Left hindlimb (tissue), 1 donor: ENCODE measurements at places on chromosomes 3 and 15.

DNA sequence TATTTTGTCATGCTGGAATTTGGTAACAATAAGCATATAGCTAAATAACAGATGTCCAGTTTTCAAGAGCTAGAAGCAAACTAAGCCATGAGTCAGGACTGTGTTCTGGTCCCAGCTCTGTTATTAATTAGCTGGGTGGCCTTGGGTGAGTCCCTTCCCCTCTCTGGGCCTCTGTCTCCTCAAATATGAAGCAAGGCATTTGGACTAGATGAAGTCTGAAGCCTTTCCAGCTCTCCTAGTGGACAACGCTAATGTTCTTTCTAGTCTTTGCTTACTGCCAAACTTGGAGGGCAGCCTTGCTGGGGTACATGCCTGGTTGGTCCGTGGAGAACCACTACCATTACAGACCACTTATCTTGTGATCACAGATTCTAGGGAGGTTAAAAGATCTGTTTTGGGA, 127.6 kb downstream of the DUT start:
- DNase-seq, result peak; percentile 31

DNA sequence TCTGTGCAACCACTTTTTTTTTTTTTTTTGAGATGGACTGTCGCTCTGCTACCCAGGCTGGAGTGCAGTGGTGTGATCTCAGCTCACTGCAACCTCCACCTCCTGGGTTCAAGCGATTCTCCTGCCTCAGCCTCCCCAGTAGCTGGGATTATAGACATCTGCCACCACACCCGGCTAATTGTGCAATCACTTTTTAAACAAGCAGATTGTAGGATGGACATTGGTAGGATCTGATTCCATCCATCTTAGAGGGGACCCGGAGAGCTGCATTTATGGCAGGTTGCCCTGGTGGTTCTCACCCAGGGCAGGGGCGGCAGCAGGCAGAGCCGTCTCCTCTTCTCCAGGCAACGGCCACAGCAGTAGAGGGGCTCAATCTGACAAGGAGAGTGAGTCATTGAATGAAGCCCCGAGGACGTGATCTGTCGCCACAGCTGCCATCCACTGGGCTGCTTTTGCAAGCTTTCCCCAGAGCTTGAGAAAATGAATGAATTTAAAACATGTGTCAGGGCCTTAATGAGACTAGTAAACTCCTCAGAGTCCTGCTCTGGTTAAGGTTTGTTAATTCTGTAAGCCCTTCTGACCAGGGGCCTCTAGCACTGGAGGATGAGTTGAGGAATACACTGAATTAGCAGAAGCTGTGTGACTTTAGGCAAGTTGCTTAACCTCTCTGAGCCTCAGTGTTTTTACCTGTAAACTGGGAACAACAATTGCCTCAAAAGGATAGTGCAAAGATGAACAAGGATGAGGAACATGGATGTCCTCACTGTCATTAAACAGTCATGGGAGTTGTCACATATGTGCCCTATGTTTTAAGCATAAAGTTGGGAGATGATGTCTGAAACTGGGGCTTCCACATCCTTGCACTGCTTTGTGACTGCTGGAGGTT, 129.1 kb downstream of the ASB7 start:
- no peak for DNase-seq

GRCh38 chr3:33722191-33722590, 4.1 kb upstream of the CLASP2 start:
- DNase-seq, result no peak

DNA sequence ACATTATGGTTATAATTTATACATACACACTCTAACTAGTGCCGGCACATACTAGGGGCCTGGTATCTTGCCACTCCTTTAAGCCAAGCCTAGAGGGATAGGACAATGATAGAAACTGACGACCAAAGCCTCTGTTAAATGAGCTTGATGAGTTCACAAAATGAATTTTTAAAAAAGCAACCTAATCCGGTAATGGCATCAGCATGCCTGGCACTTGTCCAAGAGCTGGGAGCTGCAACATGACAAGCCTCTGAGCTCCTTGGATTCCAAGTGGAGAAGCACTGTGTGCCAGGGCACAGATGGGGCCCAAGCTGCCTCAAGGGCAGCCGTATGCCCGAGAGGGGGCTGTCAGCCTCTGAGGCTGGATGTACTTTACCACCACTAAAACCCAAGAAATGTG, 9.7 kb downstream of the ETV5 start:
- DNase-seq, result peak; percentile 52

- DNase-seq, result peak; percentile 52
Measured at GRCh38 chr15:70762469-70763119, 764 bp downstream of the UACA start.

DNA sequence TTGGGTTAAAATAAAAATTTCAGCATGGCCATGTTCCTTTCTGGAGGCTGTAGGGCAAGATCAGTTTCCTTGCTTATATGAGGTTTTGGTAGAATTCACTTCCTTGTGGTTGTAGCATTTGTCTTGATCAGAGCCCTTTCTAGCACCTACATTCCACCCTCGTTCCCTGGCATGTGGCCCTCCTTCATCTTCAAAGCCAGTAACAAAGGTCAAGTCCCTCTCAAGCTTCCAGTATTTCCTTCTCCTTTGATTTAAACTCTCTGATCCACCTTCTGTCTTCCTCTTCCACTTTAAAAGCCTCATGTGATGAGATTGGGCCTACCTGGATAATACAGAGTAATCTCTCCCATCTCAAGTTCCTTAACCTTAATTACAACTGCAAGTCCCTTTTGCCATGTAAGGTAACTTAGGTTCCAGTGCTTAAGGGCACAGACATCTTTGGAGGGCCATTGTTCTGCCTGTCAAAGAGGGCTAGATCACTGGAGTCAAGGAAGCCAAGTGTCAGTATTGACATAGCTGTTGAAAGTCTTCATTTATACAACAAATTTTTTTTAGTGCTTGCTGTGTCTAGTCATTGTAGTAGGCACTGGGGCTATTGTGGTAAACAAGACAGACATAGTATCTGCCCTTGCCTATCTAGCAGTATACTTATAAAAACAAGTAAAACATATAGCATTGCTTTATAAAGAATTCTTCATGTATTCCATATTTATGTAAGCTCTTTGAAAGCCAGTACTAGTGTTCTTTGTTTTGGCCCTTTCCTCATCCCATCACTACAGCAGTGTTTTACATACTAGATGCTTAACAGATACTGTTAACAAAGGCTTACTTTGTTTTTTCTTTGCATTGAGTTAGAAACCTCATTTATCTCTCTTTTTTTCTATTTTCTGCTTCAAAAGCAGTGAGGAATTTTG, 40.7 kb downstream of the GLCE start:
- DNase-seq, result no peak

DNA sequence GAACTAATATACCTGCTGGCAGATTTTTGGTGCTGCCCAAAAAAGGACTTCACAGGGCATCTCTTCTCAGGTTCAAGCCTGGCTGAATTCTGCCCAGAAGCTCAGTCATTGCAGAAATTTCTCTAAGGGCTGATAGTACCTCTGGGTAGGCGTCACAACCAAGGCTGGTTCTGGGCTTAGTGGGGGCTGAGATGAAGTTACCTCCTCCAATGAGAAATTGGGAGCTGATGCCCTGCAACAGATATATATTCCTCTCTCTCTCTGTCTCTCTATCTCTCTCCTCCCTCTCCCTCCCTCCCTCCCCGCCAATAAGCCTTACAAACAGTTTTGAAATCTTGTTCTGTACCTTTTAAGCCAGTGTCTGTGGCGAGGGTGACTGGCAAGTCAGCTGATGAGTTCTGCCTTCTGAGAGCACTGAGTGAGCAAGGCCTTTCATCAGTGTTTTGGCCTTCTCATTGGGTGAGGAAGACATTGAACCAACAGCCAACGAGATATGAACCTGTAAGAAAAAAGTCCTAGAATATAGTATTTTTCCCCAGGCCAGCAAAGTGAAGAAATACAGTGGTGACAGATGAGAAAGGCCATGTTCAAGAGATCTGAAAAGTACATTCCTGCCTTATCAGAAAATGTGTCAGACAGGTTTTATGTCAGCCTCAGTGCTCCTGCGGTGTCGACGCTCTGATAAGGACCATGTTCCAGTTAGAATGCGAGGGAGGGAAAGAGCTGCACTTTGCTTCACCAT, 45.5 kb downstream of the TMEM39A start:
- DNase-seq, result no peak

DNA sequence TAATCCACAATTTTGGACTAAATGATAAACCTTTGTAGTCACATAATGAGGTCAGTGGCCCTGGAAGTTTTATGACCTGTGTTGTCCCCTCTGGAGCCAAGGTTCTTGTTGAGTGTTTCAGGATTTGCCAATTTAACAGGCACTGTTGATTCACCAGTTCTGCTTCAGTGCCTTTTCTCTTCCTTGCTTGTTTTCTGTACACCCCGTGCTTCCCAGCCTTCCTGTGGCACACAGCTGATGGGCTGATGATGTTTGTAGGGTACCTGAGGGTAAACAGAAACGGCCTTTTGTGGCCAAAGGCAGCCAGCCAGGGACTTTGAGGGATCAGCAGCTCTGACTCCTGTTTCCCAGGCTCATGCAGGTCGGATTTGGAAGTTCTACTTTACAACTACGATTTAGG, 13.3 kb downstream of the GYG1 start:
- no peak for DNase-seq

GRCh38 chr3:78906930-78907329, 860.9 kb downstream of the ROBO1 start:
- no peak for DNase-seq

- DNase-seq, result no peak
Measured at GRCh38 chr3:133987136-133987535, 42.6 kb downstream of the SLCO2A1 start.

- DNase-seq, result no peak
Measured at GRCh38 chr3:99474776-99475175, 163.6 kb upstream of the COL8A1 start.

GRCh38 chr3:59245859-59246501, 196.2 kb upstream of the CFAP20DC start:
- DNase-seq, result no peak

- no peak for DNase-seq
Measured at GRCh38 chr3:13642597-13642996, 93.7 kb downstream of the FBLN2 start.

DNA sequence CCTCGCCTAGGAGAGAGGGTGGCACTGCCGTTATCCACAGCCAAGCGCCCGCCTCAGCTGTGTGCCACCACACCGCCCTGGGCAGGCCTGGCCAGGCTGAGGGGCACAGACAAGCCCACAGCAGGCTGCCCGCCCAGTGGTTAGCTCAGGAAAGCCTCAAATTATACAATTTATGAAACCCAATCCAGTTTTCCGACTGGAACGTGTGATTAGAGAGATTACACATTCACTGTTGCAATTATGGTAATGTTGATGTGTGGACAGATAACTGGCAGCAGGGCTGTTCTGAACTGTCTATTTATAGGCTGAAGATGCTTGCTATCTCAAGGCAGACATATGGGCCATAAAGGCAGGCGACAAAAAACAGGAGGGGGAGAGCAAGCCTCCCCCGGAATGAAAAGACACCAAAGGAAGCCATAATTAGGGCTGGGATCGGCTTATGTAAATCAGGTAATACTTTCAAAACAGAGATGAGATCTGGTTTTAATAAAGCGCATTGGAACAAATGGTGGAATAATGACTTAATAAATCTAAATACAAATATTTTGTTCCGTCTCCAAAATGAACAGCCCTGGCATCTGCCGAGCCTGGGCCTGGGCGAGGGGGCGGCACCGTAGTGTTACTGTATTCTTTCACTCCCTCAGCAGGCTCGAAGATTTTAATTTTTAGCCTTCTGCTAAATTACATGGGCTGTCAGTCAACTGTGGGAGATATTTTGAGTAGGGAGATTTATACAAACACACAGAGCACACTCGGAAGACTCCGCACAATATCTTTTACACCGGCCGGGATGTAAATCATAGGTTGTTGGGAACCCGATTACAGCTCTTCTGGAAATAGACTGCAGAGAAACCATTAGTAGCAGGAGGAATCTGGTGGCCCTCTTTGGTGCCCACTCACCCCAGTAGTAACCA, 103.1 kb upstream of the TLE3 start:
- DNase-seq, result peak; percentile 58

DNA sequence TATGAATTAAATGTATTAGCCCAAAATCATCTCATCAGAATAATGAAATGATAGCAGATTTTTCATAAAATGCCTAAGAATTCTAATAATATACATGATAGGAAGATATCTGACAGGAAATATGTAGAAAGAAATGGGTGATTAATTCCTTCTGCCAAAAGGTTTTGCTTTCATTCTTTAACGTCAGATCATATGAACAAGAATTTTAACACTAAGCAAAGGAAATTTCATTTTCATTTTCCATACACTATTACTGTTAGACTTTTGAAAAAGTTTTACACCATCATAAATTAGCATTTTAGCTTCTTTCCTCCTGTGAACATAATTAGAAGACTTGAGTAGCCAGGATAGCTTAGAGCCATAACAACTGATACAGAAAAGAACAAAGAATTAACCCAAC, 1099.9 kb downstream of the NSUN3 start:
- DNase-seq, result no peak

DNA sequence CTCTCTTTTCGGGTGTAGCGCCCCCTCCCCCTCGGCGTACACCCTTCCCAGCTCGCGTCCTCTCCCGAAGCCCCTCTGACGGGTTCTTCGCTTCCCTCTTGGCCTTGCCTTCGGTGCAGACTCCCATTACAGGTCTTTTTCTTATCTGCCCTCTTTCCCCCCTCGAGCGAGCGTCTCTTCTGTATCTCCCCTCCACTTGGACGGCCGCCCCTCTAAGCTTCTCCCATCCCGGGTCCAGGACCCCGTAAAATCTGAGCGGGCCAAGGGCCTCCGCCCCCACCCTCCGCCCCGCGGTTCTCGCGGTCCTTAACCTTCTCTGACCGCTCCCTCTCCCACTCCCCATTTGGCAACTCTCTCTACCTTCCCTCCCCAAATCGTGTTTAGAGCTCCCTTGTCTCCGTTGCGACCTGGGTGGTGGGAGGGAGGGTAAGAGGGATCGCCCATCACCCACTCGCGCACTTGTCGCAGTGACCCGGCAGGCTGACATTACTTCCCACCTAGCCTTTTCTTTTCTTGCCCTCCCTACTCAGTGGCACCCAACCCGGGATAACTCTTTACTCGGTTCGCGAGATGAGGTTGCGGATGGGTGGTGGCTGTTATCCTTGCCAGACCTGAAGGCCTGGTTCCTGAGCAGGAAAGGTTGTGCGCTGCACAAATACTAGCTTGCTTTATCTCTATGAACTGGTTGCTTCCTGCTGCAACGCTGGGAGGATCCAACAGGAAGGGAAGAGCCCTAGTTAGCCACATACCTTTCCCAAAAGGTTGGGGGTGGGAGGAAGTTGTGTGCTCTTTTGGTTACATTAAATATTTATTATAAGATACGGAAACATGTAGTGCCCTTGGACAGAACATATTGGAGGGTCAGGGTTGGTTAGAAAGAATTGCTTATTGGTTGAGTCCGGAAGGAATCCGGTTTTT, 922 bp downstream of the RAB11A start:
- peak; percentile 50 for DNase-seq

GRCh38 chr3:170699158-170700053, 113.5 kb upstream of the SLC7A14 start:
- DNase-seq, result no peak

- DNase-seq, result peak; percentile 29
Measured at GRCh38 chr15:70054884-70055387, 42.8 kb downstream of the TLE3 start.
